ENCODE measurements at places on chromosomes 1 and 21.

GRCh38 chr1:54872036-54872331, 15.0 kb downstream of the DHCR24 start:
- DNase-seq: no peak

DNA sequence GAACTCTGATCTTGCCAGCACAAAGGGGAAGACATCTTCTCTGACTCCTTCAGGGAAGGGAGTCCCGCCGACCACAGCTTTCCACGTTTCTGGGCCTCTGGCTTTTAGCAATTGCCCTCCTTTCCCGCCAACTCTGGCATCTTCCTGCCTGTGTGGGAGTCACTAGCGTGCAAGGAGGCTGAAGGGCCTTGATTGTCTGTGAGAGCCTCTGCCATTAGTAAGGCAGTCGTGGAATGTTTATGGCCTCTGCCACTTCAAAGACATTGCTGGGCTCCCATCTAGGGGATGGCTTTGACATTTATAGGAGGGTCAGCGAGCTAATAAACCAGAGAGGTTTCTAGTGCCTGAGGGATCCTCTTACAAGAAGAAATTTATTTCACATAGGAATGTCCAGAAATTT, 14.3 kb upstream of the PROK1 start:
- DNase-seq: no peak

- DNase-seq: no peak
These were observed 12.3 kb downstream of the OR2T11 start for GRCh38 chr1:248622570-248623001.

- DNase-seq: no peak
These were observed 197.4 kb upstream of the GALNT2 start for GRCh38 chr1:229869687-229870086.

GRCh38 chr1:185739967-185740366, 5.8 kb downstream of the HMCN1 start:
- no peak for DNase-seq

- DNase-seq: no peak
These were observed 13.7 kb upstream of the CPLANE2 start for GRCh38 chr1:16250524-16251251.

GRCh38 chr1:175887521-175887920, 144.1 kb upstream of the TNR start:
- DNase-seq: no peak

- DNase-seq: no peak
These were observed 632.7 kb upstream of the NR5A2 start for GRCh38 chr1:199394856-199395255.

DNA sequence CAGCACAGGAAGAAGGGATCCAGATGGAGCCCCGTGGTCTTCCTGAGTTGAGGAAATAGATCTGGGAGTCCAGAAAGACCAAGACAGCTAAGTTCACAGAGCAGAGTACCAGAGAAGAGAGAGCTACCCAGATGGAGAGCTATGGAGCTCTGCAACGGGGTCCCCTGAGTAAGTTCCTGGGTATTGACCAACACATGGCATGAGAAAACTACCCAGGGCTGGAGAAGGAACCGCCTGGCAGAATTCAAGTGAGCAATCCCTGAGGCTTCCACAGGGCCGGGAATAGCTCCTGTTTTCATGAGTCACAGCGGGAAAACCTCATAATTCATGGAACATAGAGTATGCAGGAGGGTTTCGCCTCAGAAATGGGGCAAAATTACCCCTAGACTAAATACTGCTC, 19.7 kb downstream of the STPG1 start:
- DNase-seq: no peak

DNA sequence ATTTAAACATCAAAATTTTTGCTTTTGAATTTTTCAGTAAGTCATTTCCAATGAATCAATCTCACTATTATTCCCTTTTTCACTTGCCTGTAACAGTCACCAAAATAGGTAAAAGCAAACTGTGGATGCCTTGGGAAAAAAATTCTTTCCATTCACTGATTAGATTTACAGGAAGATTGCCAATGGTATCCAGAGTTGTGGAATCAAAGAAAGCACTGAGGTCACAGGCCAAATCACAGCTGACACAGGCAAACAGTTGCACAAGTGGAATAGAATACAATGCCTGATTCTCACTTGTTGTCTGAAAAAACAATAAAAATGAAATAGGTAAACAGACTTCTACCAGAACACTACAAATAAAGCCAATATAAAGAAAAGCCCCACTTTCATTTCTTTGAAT, 48.4 kb downstream of the LTN1 start:
- DNase-seq: no peak

DNA sequence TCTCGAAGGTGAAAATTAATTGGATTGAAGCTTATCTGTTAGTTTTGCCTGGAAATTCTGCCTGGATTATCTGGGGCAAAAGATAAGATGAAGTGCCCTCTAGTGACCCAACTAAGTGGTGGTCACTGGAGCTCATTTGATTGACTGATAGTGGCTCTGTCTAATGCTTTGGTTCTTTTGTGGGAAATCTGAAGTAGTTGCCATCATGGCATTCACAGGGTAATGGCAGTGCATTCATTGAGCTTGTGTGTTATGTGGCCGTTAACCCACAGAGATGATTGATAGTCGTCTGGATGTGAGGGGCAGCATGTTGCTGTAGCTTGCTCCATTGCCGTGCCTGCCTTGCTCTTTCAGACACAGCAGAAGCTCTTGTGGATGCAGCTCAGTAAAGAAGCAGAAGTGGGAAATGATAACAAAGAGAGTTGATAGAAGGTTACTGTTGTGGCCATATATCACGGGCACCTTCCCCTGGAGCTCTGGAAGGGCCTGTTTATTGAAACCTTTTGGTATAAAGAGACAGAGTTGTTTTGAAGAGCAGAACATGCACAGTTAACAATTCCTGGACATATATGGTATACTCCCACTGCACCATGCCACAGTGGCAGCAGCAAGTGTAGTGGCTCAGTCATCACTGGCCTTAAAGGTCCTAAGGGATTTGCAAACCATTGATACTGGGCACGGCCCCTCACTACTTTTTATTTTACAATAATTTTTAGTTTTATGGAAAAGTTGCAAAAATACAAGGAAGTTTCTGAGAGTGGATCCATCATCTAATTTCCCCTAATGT, 42.0 kb downstream of the CXADR start:
- DNase-seq: no peak

- no peak for DNase-seq
These were observed 2.2 kb downstream of the CERS2 start for GRCh38 chr1:150972417-150972940.

GRCh38 chr21:33010931-33011330, 14.8 kb upstream of the OLIG2 start:
- DNase-seq: no peak

DNA sequence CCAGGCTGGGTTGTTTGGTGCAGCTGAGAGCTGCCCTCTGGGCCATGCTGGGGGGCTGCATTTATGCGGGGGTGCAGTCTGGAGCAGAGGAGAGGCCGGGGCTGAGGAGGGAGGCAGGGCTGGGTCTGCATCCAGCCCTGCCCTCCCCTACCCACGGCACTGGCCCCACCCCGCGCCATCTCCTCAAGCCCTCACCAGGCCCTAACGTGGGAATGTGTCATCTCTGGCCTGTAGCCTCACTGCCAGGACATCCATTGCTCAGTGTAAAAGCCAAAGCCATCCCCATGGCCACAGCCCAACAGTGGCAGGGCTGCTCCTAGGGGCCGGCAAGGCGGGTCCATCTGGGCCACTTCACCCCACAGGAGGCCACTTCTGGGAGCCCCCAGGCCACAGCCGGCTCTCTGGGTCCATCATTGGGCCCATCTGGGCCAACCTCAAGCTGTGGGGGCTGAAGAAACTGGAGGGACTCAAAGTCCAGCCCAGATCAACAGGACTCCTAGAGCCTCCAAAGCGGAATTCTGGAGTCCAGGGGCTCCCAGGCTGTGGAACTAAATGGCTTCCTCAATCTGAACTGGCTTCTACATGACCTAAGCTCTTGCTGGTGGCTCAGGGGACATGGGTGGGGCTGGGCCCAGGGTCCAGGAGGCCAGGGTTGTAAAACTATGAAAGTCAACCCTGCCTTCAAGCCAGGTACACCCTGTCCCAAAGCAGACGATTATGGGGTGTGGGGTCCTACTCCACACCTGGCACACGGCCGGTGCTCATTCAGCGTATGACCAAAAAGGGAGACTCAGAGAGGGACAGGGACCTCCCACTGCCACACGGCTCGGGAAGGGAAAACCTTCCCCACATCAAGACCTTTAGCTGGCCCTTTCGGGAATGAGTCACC, 32.6 kb downstream of the RUNX3 start:
- DNase-seq: no peak

- DNase-seq: no peak
These were observed 30.6 kb upstream of the JUN start for GRCh38 chr1:58814251-58815068.
